ENCODE measurements at places on chromosomes 1 and 21. TPM values are rescaled to one million over a fixed set of nuclear protein-coding genes. Genes with fewer than 3 reads are reported as not detected.
A peak's percentile ranks its signal among the peaks of the same experiment; 100 is the strongest.

GRCh38 chr1:163412221-163412620, 90.5 kb downstream of the NUF2 start:
- no peak overlapping the region for H3K4me3 ChIP-seq
- H3K27me3 ChIP-seq, result no peaks in the 10 kb centered on the region
- no peaks in the 10 kb centered on the region for H3K4me1 ChIP-seq
- DNase-seq, result no peak

ARHGEF10L gene
- polyA plus RNA-seq, result 3.6 TPM

DNA sequence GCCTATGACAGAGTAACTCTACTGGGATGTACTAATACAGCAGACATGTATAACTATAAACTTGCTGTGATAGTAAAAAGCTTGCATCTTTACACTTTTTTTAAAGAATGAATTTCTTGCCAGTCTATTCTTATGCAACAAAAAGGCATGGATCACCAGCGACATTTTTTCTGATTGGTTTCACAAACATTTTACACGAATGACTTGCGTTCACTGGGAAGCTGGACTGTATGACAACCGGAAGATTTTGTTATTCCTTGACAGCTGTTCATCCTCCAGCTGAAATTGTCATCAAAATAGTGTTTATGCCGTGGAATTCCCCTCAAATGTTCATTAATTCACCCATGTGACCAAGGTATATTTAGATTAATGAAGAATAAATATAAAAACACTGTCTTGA, 131.0 kb downstream of the XPR1 start:
- no peaks in the 10 kb centered on the region for H3K36me3 ChIP-seq
- H3K4me3 ChIP-seq, result no peak overlapping the region
- H3K27ac ChIP-seq, result no peak overlapping the region
- H3K4me1 ChIP-seq, result no peaks in the 10 kb centered on the region
- no peak for DNase-seq

DNA sequence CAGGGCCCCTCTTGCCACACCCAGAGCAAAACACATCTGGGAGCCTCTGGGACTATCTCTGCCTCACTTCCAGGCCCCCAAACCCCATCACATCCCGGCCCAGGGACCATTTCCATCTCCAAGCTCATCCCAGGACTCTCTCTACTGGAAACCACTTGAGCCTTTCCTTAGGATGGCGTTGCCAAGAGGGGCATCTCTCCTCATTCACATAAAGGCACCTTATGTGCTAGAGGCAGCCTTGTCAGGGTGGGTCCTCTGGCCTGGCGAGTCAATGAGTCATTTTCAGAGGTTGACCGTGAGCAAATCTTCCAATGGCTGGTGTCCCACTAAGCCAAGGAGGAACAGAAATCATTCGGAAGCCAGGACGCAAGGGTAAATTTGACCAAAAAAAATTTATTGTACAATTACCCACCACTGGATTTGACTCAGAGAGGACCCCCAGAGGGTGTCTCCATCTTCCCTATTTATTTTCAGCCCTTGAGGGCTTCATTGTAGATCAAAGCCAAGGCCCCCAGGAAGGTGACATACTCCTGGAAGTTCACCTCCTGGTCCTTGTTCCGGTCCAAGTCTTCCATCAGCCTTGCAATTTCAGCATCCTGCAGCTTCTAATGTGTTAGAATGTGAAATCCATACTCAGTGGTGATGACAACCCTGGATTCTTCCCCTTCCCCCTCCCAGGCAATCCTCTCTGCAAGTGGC, 1.4 kb downstream of the S100A6 start:
- H3K27me3 ChIP-seq, result no peaks in the 10 kb centered on the region
- H3K4me1 ChIP-seq, result peaks cover 18% of the 10 kb centered on the region
- H3K36me3 ChIP-seq, result no peaks in the 10 kb centered on the region
- H3K27ac ChIP-seq, result peak overlapping the region; percentile 97
- peak overlapping the region; percentile 56 for H3K4me3 ChIP-seq

- H3K4me3 ChIP-seq, result no peak overlapping the region
- H3K36me3 ChIP-seq, result no peaks in the 10 kb centered on the region
- no peaks in the 10 kb centered on the region for H3K27me3 ChIP-seq
- no peak overlapping the region for H3K27ac ChIP-seq
Measured at GRCh38 chr21:43893536-43894205, 28.6 kb downstream of the AGPAT3 start.

- no peak overlapping the region for H3K4me3 ChIP-seq
- H3K36me3 ChIP-seq, result no peaks in the 10 kb centered on the region
- no peak overlapping the region for H3K27ac ChIP-seq
- H3K4me1 ChIP-seq, result peaks cover 12% of the 10 kb centered on the region
- H3K27me3 ChIP-seq, result no peaks in the 10 kb centered on the region
- DNase-seq, result no peak
Measured at GRCh38 chr1:232570007-232570406, 59.9 kb downstream of the SIPA1L2 start.

All from ovary (tissue), 10 donors.